SIG-M5 (cell line): ENCODE measurements at places on chromosomes 16 and 17.

- no peak for DNase-seq
Observed at GRCh38 chr17:67441896-67442219, 64.8 kb downstream of the PITPNC1 start.

GRCh38 chr17:68981288-68981687 is 26.1 kb upstream of the ABCA8 start:
- DNase-seq, result no peak

DNA sequence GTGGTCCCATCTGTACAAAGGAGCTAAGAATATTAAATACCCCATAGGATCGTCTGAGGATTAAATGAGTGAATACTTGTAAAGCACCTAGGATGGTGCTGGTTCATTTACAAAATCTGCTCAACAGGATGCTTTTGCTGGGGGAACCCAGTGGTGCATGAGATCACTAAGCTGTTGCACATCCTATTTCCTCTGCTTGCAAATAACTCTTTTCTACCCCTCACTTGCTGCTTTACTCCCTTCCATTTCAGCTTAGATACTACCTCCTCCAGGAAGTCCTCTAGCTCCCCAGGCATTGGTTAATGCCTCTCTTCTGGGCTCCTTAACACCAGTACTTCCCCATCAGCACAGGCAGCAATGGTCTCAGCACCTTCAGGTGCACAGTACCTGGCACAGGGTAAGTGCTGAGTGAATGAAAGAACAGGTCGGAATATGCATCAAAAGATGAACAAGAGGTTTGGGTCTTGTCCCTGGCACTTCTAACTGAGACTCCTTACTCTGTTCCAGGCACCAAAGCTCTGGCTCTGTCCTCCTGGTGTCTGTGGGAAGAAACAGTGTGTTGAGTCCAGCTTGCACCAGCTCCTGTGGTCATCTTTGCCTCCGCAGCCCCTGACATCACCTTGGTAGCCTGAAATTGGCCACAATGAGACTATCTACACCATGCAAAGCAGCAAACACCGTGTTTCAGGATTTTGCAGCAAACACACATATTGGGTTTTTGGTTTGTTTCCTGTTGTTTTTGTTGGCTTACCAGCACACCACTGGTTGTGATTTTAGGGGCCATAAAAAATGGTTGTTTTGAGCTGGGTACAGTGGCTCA is 24.1 kb upstream of the IL21R start:
- DNase-seq, result no peak

DNA sequence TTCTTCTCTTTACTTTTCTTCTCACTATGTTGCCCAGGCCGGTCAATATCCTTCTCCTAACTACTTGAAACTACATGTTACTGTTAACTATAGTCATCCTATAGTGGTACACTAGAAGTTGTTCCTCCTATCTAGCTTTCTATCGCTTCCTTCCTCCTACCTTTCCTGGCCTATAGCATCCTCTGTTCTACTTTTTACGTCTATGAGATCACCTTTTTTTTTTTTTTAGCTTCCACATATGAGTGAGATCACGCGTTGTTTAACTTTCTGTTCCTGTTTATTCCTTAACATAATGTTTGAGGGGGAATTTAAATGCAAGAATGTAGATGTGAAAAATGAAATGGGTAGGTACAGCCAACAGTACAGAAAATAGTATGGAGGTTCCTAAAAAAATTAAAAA is 30.5 kb upstream of the YPEL2 start:
- DNase-seq, result peak; percentile 20

DNA sequence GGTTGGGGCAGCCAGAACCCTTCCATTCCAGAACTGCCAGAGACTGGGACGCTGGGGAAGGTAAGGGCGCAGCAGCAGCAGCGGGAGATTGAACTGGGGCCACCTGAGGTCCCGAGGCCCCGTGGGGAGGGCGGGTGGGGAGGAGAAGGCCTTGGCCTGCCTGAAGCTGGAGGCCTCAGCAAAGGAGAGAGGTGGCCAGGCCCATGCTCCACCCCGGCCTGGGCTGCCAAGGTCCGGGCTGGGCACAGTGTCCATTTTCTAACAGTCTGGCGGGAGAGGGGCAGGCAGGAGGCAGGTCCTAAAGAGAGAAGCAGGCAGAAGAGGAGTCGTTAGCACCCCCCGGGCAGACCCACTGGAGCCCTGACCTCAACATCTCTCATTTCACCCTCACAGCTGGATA is 1.1 kb upstream of the GDPD3 start:
- no peak for DNase-seq

GRCh38 chr16:82260212-82260795 is 90.3 kb upstream of the MPHOSPH6 start:
- DNase-seq, result no peak

- DNase-seq, result no peak
Observed at GRCh38 chr16:67184453-67184994, 761 bp upstream of the MATCAP1 start.

DNA sequence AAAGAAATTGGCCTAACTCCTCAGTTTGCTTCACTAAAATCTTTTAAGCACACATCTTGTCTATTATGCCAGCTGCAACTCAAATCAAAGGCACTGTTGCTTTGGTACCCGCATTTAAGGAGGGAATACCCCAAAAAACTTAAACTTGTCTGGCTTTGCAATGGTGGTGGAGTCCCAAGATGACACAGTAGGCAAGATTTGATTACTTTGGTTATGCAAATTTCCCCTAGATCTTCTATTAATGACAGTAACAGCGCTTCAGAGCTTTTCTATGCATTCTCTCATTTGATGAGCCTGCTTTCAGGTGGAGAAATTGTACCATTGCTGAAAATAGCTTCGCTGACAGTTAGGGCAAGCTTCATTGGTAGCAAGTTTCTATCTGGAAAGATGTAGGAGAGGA is 27.2 kb downstream of the WWOX start:
- DNase-seq, result no peak

- DNase-seq, result no peak
Observed at GRCh38 chr16:77408607-77409006, 26.2 kb downstream of the ADAMTS18 start.

DNA sequence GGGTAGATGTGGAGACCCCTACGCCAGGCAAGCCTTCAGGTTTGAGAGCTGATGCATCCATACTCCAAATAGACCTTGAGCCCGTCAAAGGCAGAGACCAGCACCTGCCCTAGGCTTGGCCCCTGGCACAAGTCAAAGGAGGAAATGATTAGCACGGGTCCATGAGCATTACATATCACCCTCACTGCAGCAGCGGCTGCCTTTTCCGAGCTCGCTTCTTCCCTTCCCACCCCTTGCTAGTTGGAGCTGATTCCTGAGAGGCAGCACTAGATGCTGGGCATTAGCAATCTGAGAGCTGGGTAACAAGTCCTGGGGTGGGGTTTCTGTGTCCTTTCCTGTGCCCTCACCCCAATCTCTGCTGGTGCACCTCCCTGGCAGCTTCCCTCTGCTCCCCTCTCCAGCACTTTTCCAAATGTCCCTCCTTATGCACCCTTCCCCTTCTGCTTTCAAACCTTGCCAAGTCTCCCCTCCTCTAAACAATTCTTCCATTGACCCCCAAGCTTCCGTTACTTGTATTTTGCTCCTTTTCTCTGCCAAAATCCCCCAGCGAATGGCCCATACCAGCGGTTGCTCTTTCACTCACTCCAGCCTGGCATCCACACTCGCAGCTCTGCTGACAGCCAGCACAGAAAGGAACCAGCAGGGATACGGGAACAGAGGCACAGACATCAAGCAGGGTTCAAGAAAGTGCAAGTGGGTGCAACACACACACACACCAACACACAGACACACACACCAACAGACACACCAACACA is 3.0 kb downstream of the CDRT4 start:
- no peak for DNase-seq

- DNase-seq, result no peak
Observed at GRCh38 chr17:57352665-57353175, 96.4 kb downstream of the MSI2 start.

DNA sequence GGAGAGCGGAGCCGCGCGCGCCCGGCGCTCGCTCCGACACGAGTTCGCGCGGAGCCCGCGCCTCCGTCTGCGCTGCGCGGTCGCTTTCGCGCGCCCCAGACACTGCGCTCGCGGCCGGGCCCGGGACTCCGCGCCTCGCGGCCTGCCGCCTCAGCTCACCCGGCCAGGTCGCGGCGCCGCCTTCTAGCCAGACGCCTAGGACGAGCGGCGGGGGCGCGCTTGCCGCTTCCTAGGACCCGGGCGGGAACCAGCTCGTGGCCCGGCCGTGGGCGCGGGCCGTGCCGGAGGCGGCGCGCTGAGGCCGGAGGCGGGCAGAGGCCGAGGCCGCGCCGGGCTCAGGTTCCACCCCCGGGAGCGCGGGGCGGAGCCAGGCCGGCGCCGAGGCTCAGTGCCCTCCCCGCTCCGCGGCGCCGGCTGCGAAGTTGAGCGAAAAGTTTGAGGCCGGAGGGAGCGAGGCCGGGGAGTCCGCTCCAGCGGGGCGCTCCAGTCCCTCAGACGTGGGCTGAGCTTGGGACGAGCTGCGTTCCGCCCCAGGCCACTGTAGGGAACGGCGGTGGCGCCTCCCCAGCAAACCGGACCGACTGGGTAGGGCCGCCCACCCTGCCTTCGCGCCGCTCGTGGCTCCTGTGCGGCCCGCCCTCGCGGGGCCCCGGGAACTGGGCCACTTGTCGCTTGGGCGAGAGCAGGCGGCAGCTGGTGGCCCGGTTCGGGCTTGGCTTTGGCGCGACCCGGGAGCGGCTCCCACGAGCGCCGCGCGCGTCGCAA is at the start of gene SPHK1:
SPHK1 (plus strand) TSS at position 388 of the 765 bp plus-strand sequence. CDS start 1,036 bp downstream, outside the sequence.
- no peak for DNase-seq

- no peak for DNase-seq
Observed at GRCh38 chr16:51761001-51761400, 609.9 kb upstream of the SALL1 start.

DNA sequence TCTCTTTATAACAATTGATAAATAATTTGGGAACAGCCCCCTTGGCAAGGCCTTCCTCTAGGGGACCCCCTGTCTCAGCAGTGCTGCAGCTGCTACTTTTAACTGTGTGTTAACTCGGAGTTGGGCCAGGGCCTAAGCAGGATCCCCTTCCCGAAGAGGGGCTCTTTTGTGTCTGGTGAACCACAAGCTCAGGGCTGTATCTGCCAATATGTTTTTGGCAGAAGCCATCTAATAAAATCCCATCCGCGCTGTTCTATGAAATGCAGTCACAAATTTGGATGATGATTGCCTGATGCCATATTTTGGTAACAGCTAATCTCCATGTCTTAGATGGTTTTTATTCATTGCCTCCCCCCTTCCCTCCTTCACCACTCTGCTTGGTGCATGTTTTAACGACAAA is 267.7 kb downstream of the FTO start:
- no peak for DNase-seq

DNA sequence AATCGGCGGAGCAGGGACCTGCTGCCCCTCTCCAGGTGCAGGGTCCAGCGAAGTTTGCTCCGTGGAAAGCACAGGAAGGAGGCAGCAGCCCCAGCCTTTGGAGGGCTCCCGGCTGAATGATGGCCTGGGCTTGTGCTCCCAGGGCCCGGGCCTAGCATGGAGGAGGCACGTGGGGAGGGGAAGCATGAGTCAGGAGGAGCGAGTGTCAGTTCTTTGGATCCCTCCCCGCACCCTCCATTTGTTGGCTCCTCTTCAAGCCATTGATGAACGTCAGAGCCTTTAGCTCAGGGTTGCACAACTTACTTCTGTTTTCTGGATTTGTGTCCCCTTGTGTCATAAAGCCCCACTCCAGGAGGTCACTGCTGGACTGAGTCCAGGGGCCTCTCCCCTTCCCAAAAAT is 25.8 kb downstream of the TTYH2 start:
- DNase-seq, result peak; percentile 61

DNA sequence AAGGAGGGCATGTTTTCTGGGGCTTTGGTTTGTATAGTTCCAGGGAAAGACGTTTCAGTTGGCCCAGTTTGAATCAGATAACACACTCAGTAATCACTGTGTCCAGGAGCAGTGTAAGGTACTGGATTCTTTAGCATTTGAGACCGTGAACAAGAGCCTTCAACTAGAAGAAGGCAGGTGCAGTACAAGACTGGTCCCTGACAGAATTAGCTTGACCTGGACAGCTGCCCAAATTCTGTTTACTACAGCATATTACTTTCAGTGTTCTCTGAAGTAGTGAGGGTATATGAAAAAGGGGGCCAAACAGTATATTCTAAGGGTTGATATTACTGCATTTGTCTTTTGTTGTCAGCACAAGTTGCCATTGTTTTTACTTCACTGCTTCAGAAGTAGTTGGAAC is 81.3 kb downstream of the COX10 start:
- no peak for DNase-seq

- DNase-seq, result no peak
Observed at GRCh38 chr16:27234603-27235002, 31.3 kb downstream of the KDM8 start.

GRCh38 chr17:68035131-68035522 is 408 bp upstream of the KPNA2 start:
- peak; percentile 93 for DNase-seq

DNA sequence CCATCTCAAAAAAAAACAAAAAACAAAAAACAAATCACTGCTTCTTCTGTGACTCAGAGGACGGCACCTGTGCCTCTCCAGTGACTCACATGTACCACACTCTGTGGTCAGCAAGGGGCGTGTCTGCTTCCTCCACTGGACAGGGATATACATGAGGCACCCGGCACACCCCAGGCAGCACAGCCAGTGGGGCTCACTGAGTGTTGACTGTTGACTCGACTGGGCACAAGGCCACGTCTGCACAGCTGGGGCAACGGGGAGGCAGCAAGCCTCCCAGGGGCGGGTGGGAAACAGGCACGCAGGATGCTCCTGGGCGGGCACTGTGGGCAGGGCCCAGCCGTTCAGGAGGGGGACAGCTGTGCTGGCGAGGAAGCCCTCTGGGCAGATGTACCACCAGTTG is 64.1 kb downstream of the TIMM22 start:
- no peak for DNase-seq
